ENCODE measurements at places on chromosomes 6 and 20.
A peak's percentile ranks its signal among the peaks of the same experiment; 100 is the strongest.

GRCh38 chr20:44856856-44857448 lies 28.6 kb upstream of the YWHAB start:
- no peak for DNase-seq

DNA sequence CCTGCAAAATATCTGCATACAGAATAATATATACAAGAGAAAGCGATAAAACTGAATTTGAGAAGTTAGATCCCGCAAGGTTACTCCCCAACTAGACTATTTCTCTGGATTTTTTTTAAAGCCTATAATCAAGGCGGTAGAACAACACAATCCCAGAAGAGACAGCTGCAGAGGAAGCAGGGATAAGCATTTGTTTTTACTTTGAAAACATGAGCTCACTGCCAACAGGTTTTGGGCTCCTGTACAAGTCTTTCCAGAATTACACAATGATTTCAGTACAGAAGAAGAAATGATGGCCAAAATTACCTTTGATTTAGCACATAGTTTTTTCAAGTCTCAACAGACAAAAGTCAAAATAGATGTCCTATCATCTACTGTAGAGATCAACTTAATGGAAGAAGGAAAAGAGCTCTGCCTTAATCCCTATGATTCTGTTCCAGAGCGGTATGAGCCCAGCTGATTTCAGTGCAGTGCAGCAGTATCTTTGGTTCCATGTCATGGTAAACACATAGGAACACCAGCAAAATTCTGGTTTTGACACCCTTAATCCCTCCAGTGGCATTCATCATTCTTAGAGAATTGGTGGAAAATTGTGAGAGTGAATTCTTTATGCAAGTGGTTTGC lies 304.3 kb downstream of the HDGFL1 start:
- no peak for DNase-seq

GRCh38 chr6:63280639-63281180 lies 39.1 kb downstream of the LGSN start:
- no peak for DNase-seq

- DNase-seq, result no peak
These were observed 185.0 kb downstream of the TTLL2 start for GRCh38 chr6:167509853-167510220.

DNA sequence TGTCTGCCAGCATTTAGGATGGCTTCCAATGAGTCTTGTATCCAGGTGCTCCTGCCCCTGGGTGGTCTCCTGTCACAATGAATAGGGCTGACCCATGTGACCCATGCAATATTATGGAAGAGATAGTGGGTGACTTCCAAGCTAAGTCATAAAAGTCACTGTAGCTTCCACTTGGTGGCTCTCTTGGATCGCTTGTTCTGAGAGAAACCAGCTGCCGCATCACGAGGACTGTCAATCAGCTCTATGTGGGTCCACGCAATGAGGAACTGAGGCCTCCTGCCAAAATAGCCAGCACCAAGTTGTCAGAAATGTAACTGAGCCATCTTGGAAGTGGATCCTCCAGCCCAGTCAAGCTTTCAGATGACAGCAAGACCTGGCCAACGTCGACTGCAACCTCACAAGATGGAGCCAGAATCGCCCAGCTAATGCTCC lies 14.9 kb upstream of the MATN4 start:
- DNase-seq, result peak; percentile 87

- no peak for DNase-seq
These were observed 44.1 kb downstream of the SAMD3 start for GRCh38 chr6:130178692-130179091.

- peak; percentile 44 for DNase-seq
These were observed 2.1 kb upstream of the TMEM151B start for GRCh38 chr6:44268095-44268628.

- DNase-seq, result no peak
These were observed 210.3 kb downstream of the RFPL4B start for GRCh38 chr6:112557435-112557834.

DNA sequence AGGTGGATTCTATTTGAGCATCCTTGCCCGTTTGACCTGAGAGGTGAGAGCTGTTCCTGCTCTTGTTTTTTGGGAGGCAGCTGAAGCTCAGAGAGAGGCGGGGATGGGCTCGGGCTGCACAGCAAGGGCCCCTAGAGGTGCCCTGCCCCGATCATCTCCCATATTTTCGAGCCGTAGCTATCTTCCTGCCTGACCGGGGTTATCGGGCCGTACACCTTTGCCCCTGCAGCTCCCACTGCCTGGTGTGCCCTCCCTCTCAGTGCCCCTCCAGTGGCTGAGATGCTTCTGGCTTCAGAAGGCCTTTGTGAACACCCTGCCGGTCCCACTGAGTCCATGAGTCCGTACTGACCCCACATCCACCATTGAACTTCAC lies 6.7 kb downstream of the SRC start:
- DNase-seq, result no peak

GRCh38 chr20:10807013-10807412 lies 133.2 kb upstream of the JAG1 start:
- no peak for DNase-seq

GRCh38 chr6:97909380-97909779 lies 626.4 kb upstream of the MMS22L start:
- DNase-seq, result no peak

DNA sequence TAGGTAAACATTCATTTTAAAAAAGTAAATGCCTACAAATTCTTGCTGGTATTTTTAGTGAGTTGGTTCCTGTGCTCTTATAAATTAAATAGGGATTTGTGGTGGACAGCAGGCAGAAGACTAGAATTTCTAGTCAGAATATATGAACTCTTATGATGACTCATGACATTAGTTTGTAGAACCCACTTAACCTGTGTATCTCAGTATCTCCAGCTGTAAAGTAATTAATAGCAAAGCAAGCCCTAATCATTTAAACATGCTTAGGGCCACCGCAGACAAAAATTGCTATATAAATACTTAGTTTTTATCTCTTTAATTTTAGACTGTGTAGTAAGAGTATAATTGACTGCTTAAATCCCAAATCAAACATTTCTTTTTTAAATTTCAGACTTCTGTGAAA lies 2.4 kb downstream of the FAM135A start:
- DNase-seq, result no peak

DNA sequence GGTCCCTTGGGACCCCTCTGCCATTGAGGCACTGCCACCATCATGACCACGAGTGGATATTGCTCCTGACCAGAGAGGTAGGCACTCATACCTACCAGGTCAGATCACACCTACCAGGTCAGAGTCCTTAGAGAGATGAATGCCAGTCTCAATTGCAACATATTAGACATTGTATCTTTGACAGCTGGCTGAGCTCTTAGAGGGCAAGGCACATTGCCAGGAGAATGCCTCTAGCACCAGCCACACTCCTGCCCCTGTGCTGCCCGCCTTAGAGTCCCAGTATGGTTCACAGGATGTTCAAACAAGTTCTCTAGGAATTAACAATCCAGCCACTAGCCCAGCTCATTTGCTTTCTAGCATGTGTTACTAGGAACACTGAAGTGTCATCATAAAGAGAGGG lies 65.9 kb downstream of the TMEM244 start:
- no peak for DNase-seq

GRCh38 chr6:99501762-99502161 lies 13.5 kb downstream of the USP45 start:
- DNase-seq, result no peak

GRCh38 chr6:146408583-146408982 lies 135.1 kb upstream of the RAB32 start:
- no peak for DNase-seq

DNA sequence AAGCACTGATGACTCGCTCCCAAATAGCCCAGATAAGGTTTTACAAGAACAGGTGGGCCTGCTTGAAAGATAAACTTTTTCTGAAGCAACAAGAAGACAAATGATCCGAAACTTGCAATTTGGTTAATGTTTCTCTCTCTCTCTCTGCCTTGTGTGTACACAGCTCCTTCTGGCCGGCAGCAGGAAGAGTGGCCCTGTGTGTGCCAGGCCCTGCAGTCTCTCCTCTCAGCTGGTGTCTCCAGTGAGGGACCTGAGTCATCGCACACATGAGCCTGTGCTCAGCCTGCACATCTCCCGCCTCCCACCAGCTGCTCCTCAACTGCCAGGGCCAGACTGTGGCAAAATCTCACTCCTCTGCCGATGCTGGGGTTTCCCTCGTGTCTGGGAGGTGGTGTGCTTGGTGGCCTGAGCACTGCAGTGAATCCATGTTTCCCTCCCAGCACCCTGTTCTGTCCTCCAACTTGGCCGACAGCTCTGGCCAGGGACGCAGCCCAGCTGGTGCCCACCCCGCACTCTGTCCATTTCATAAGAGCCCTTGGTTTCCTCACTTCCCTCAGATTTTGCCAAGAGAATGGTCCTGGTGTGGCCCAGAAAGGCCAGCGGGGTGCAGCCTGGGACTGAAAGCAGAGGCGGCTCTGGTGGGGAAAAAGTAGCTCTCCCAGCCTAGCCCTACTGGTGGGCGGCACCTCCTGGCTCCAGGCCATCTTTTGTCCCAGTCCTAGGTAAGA lies 49.4 kb downstream of the ERMARD start:
- DNase-seq, result no peak

DNA sequence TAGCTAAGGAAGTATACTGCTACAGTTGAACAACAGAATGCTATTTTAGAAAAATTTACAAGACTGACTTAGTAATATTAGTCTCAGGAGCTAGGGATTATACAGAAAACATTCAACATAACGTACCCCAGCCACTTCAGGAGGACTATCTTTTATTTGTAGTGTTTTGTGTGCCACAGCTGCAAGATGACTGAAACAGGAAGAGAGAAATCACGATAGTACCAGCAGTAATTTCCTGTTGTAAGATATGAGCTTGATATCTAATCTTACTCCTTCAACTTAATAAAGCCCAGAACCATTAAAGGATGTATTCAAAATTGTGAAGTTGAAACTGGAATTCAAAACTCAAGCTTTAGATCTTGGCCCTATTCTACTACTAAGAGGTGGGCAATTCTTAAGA lies 42.1 kb downstream of the SLC35A1 start:
- DNase-seq, result no peak

- DNase-seq, result no peak
These were observed 169.6 kb upstream of the EYS start for GRCh38 chr6:65876668-65877067.

DNA sequence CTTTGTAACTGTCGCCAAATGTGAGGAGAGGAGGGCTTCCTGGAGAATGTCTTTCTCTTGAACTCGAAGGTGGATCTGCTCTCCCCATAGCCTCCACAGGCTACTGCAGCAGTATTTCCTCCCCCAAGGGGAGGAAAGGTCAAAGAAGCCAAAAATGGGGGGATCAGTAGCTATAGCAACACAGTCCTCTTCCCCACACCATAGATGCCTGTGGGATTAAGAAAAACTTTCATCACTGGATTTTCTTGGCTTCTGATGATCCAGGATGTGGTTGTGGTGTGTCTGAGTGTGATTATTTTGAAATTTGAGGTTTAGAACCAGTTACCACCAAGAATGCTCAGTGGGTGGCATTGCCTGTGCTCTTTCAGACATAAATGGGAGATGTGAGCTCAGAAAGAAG lies 140.1 kb upstream of the SPACA1 start:
- peak; percentile 89 for DNase-seq

GRCh38 chr6:144343701-144344428 lies 58.7 kb downstream of the UTRN start:
- DNase-seq, result peak; percentile 41

- DNase-seq, result no peak
These were observed 598.8 kb downstream of the EPHA7 start for GRCh38 chr6:92820601-92821000.

GRCh38 chr6:157570104-157570503 lies 189.1 kb downstream of the ZDHHC14 start:
- no peak for DNase-seq

DNA sequence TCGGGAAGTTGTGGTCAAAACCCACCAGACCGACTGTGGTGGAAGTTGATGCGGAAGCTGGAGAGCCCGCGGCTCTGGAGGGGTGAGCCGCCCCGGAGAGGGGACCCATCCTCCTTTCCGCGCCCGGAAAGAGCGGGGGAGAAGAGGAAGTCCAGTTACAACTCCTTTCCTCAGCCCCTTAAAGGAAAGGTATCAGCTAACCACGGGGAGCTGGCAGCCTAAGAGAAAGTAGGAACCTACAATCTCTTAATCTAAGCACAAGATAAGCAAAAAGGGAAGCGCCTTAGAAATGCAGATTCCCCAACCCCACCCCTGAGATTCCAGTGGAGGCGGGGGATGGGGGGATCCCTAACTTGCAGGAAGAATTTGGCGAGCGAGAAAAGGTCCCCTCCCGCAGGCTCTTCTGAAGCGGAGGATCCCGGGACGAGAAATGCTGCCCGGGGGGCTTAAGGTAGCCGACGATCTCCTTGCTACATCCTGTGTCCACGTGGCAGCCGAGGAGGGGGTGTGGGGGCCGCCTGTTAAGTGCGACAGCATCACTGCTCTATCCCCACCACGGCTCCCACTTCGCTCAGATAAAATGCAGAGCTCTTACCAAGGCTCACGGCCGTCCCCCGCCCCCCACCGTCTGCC lies 87.5 kb downstream of the ZFP64 start:
- DNase-seq, result peak; percentile 77

- DNase-seq, result no peak
These were observed 38.9 kb upstream of the NKAIN2 start for GRCh38 chr6:123764722-123765121.

GRCh38 chr20:9920866-9921265 lies 82.0 kb upstream of the PAK5 start:
- no peak for DNase-seq

DNA sequence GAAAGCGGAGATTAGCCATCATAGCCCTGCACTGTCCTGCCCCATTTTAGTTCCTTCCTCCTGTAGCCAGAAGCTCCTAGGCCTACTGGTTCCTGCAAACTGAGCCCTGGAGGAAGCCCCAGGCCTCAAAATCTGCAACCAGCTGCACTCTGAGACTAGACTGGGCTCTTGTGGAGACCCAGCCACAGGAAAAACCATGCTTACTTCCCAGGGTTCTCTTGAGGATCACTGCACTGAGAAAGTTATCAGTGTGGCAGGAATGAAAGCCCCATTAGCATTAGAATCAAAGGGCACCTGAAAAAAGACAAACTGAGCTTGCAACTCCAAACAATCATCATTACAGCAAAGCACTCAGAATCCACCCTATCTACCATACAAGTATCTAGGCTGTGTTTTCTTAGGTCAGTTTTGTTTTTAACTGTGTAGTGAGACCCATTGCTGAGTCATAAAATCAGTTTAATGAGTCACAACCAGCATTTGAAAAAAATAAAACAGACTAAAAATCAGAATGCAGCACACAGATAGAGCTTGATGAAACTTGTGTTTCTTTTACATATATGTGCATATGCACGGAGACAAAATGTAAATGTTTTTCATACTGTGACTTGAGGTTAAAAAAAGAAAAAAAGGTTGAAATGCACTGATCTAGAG lies 91.0 kb downstream of the UNC5CL start:
- DNase-seq, result no peak

DNA sequence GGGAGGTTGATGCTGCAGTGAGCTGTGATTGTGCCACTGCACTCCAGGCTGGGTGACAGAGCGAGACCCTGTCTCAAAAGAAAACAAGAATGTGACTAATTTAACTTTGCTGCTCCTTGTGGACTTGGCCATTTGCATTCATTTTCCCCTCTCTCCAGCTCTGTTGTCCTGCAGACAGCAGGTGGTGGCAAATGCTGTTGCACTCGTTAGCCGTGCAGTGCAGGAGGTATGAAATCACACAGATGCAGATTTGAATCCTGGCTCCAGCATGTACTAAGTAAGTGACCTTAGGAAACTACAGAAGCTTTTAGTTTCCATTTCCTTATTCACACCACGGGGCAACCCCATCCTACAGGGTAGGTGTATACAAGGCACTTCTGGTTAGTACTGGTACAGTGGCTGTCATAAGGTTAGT lies 9.6 kb upstream of the BEND3 start:
- no peak for DNase-seq

- DNase-seq, result no peak
These were observed 86.0 kb downstream of the CLIC5 start for GRCh38 chr6:45929421-45930361.

GRCh38 chr20:1061484-1062221 lies 56.7 kb upstream of the PSMF1 start:
- no peak for DNase-seq

GRCh38 chr20:14223806-14224205 lies 113.6 kb downstream of the FLRT3 start:
- DNase-seq, result no peak

Data from AML-193 (cell line).